Non-pigmented ciliary epithelial cell (primary cell): ENCODE measurements at places on chromosomes 4 and X.

GRCh38 chrX:27307546-27307945 lies 155.6 kb downstream of the PPP4R3C start:
- DNase-seq: no peak

GRCh38 chr4:107647591-107647990 lies 72.4 kb downstream of the PAPSS1 start:
- no peak for DNase-seq

GRCh38 chr4:99759988-99760387 lies 56.6 kb upstream of the DAPP1 start:
- no peak for DNase-seq

GRCh38 chr4:3201718-3202702 lies 46.9 kb upstream of the MSANTD1 start:
- DNase-seq: peak; percentile 44

DNA sequence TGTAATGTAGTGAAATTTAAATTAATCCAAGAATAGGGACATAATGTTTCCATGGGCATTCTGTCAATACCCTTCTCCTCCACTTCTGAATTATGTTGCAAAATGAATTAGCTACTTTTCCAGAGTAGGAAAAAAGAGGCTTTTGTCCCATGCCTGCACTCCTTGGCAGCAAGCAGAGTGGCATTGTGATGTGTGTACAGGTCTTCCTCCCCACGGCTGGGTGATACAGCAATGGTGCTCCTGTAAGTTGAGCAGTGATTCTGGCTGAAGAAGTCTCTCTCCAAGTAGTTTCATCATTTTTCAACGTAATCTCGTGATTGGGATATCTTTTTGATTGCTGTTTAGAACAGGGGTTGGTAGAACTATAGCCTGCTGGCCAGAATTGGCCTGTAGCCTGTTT lies 59.9 kb downstream of the KIT start:
- DNase-seq: no peak

GRCh38 chr4:128907981-128908380 lies 98.5 kb downstream of the JADE1 start:
- DNase-seq: no peak

- no peak for DNase-seq
Measured at GRCh38 chr4:153538487-153539357, 72.6 kb downstream of the TMEM131L start.

- no peak for DNase-seq
Measured at GRCh38 chr4:101178731-101179130, 168.6 kb downstream of the PPP3CA start.

DNA sequence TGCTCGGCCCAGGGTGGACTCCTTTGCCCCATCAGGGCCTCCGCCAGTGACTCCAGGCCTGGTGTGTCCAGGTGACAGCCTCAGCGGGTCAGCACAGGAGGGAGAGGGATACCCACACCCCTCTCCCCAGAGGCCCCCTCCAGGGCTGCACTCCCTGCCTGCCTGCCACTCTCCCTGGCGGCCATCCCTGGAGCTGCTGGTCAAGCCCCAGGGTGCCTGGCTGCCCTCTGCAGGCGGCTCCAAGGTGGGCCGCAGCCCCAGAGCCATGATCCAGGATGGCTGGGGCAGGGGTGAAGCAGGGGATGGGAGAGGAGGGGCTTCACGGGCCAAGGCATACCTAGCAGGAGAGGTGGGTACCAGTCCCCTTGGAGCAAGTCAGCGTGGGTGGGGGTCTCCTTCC lies 3.8 kb downstream of the FGFRL1 start:
- no peak for DNase-seq

GRCh38 chrX:68115371-68115770 lies 317.9 kb downstream of the OPHN1 start:
- no peak for DNase-seq

DNA sequence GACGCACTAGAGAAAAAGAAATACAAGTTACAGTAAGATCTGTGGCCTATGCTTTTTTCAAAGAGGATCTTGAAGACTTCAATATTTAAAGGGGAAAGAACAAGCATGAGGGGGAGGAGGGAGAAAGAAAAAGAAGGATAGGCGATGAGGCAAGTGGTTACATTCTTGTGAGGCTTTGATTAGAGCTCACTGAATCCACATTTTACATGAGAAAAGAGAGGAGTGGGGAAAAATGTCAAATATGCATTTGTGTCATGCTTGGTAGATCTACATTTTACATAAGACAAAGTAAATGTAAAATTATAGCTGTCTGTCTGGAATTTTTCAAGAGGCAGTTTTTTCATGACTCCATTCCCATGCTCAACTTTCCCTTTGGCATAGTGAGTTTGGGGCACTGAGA lies 965.9 kb downstream of the FSTL5 start:
- no peak for DNase-seq

DNA sequence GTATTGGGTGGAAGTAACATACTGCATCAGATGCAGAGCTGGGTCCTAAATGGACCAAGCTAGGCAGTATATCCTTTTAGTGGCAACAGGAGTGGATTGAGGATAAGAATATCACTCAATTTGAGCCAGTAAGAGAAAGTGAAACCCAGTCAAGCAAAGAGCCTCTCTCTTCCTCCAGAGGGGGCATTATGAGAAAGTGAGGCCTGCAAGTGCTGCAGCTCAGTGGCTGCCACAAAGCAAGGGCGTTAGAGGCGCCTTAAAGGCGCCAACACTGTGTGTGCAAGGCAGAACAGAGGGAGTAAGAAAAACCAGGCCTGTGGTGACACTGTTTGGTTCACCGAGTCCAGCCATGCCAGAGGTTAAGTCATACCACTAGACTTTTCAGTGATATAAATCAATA lies 17.5 kb downstream of the STX18 start:
- DNase-seq: no peak

DNA sequence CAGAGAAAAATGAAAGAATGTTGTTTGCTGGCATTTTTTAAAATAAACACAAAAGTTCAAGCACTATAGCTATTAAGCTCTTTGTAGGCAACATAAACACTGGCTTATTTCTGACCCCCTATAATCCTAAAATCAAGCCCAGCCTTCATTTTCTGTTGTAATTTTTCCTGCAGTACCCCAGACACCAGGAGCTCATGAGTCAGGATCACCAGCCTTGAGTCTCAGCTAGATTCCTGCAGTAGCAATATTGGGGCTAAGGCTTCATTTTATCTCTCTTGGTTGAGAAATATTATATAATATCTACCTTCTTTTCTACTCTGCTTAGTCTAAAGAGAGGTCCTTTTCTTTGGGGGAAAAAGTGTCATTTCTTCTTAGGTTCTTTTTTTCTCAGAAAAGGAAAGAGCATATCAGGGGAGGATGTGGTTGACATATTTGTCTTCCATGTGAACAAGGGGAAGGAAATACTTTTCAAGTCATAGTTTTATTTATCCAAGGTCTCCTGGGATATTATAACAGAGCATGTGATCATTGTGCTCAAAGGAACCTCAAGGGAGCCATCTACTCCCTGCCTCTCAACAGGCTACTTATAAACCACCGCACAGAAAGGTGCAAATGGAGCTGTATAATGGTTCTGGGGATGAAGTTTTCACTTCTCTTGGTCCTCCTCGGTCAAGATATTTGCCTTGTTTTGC lies 678.3 kb upstream of the NR3C2 start:
- DNase-seq: no peak

DNA sequence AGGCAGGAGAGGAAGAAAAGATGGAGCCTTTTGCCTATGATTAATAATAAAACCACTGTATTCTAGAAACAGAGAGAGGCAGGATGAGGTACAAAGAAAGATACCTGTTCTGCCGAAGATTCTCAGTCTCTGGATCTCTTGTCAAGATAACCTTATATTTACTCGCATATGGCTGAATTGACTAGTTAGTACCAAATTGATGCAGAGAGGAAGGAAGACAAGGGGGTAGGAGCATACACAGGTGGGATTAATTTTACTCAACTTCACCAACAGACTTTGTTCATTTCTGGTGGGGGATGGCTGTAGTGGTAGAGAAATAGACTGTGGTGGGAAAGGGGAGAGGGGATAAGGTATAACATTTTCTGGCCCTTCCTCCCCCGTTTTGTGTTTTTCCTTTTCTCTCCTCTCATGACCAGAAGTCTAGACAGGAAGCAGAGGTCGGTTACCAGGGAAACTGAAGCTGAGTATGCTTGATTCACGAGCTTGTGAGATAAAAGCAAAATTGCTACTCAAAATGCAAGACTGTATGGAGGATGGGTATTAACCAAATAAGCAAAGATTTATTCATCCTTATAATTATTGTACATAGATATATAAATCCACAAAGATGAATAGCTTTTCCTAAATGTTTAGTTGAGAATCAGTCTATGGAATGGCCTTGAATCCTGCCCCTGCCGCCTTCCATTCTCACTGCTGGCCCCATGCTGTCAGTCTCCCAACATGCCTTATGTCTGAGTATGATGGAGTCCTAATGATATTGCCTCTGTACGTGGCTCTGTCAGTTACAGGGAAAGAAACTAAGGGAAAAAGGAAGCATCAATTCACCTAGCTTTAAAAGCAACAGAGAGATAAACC lies 17.8 kb upstream of the PAGE2B start:
- no peak for DNase-seq
